ENCODE measurements at places on chromosomes 2 and 18.

GRCh38 chr2:99682275-99683060 is 192.7 kb upstream of the REV1 start:
- DNase-seq, result no peak

DNA sequence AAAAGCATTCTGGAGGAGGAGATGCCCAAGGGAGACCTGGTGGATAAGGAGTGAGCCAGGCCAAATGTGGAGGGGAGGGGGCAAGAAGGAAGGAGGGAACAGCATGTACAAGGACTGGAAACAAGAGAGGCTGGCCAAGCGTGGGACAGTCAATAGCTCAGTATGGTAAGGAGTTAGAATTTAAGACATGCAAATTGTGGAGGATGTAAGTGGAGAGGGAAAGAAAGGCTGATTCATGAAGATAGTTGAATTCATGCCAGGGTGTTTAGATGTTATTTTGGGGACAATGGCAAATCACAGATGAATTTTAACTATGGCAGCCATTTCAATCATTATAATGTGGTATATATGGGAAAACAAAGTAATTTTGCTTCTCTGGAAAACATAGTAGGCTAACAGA is 462.3 kb downstream of the MEIS1 start:
- no peak for DNase-seq

DNA sequence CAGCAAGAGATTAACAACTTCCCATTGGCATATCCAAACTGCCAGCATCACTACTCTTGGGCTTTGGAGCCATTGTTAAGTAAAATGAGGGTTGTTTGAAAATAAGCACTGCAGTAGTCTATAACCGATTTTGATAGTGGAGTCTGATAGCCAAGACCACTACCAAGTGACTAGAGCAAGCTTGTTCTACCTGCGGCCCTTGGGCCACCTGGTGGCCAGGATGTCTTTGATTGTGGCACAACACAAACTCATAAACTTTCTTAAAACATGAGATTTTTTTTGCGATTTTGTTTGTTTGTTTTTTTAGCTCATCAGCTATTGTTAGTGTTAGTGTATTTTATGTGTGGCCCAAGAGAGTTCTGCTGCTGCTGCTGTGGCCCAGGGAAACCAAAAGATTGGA is 11.0 kb downstream of the UBE2E3 start:
- no peak for DNase-seq

DNA sequence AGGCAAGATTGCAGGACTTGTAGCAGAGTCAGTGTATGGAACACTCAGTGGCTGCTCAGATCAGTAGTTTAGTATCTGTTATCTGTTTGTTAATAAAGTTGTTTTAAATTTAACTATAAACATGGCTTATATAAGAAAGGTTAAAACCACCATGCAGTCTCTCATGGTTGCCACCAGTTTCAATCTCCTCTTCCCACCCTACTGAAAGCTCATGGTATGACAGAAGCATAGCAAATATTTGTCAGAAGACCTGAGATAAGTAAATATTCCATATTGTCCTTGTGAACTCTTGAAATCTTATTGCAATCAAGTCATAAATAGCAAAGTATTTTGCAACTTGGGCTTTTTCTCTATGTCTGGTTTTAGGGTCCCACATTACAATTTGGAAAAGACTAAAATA is 2.1 kb upstream of the COL5A2 start:
- no peak for DNase-seq

GRCh38 chr2:24163186-24163585 is 11.7 kb upstream of the FAM228A start:
- no peak for DNase-seq

DNA sequence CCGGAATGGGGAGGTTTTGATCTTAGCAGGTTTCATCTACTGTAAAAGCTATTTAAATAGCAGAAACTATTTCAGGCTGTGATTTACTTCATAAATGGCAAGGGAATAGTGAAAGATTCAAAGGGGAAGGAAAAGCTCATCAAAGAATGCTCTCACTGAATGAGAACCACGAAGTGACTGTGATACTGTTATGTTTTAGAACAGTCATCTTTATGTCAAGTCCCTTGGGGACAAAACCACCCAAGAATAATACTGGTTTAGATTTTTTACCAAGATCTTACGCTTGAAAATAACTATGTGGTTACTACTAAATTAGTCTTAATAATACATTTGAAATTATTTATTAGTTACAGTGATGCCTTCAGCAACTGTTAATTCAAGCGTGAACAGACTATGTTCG is 28.1 kb downstream of the FARSB start:
- no peak for DNase-seq

- DNase-seq, result peak; percentile 36
These were observed 98.8 kb downstream of the KLHL29 start for GRCh38 chr2:23483791-23484190.

- no peak for DNase-seq
These were observed 63.9 kb upstream of the SMIM21 start for GRCh38 chr18:75491361-75491760.

DNA sequence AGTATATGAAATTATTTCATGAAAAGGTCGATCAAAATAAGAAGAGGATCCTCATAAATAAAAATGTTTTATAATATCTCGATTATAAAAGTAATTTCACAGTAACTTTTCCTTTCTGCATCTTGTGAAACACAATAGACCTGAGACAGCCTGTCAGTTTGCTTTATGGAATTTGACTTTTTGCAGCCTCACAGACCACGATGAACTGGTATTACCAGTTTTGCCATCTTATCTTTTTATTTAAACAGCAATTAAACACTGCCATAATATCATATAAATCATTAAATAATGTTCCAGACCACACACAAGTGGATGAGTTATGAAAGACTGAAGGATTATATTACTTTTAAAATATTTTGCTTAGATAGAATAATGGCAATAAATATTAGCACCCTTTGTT is 10.7 kb upstream of the GALNT3 start:
- DNase-seq, result no peak

DNA sequence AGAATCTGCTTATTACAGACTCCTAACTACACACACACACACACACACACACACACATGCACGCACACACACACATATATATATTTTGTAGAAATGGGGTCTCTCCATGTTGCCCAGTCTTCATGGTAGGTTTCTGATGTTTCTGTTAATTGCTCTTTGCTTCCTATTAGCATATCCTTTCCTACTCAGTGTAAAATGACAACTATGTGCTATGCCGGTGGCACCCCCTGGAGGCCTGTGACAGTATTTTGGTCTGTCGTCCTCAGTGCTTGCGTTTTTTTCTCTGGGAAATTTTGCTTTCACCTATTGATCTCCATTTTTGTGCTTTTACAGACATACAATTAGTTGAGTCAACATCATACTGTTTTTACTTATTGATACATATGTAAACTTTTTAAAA is 322.1 kb downstream of the LRRTM1 start:
- DNase-seq, result no peak

DNA sequence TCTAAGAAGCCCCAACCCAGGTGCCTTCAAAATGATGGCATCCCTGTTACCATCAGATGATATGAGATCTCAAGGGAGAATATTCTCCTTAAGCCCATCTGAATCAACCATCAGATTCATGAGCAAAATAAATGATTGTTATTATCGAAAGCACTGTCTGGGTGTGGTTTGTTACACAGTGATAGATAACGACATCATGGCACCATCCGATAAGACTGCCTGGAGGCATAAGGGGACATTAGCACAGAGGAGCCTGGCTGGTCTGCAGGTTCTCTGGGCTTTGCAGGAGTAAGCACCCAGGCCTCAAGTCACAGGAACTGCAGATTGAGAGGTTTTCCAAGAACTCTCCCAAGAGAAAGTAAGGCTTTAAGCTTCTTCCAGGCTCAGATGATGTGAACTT is 15.6 kb downstream of the BMP10 start:
- no peak for DNase-seq

GRCh38 chr2:17821080-17821479 is 4.8 kb downstream of the MSGN1 start:
- no peak for DNase-seq

GRCh38 chr2:119536211-119536610 is 8.0 kb upstream of the CFAP221 start:
- no peak for DNase-seq

DNA sequence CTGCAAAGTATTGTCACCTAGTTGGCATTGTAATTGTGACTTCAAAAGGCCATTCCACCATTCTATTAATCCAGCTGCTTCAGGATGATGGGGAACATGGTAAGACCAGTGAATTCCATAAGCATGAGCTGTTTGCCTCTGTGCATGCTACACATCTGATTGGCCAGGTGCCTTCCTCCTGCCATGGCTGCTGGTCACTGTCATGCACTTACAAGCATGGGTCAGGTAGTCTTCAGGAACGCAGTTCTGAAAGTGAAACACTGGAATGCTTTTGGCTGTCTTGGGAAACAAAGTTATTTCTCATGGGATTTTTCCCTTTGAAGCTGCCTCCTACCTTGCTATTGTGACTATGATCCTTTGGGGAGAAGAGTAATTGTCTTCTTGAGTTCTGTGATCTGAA is 267.6 kb downstream of the GBX2 start:
- DNase-seq, result no peak

DNA sequence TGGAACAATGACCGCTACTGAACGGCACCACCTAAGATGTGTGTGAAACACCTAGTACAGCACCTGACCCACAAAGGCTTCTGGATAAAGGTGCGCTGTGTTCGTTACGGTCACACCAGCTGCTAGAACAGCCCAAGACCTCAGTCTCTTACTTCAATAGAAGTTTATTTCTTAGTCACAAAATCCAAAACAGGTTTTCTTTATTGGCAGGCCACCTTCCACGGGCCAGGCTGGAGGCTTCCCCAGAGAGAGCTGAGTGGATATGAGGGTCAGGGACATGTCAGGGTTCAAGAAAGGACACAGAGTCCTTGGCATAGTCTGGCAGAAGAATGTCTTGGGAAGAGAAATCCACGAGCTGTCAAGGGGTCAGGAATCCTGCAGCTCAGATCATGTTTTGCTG is 92.2 kb downstream of the COL6A3 start:
- DNase-seq, result no peak

DNA sequence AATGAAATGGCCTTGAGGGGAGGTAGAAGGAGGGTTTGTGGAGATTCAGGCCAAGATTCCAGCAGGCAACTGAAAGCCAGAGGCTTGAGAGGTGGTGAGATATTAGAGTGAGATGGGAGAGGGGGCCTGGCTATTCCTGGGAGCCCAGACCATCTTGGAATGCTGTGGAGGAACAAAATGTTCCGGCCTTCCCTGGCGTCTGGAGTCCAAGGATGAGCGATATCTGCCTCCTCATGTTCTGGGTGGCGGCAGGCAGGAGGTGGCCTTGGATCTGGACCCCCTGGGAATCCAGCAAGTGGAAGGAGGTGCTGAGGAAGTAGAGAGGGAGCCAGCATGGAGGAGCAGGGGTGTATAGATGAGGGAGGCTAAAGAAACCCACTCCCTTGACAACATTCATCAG is 335.9 kb downstream of the CYP26B1 start:
- DNase-seq, result no peak

DNA sequence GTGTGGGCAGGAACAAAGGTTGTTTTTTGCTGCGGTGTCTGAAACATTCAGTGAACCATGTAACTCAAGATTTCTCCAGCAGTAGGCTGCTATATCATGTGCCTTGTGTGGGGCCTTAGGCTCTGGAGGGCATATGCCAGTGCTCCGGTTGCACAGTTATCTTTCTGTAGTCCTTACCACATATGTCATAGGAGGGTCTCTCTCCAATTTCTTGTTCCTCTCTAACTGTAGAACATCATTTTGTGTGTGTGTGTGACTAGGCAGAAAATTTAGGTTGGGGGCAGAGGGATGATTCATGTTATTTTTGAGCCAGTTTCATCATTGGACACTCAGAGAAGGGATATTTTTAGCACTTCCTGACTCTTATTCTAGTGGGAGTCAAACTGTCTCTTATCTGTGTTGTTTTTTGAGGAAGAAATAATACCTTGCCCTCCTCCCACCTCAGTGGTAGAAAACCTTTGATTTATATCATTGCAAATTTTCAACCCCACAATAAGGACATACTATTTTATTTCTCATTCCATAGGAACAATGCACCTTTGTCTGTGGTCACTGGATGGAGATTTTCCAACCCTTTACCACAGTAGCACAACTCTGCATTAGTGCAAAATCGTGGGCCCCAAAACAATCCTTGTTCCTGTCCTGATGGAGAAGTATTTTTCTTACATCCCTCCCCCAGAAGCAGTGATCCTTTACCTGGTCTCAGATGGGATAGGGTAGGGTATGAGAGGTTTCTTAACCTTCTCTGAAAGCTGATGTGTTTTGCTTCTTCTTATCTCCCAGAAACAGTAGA is 113.9 kb downstream of the CCDC74A start:
- DNase-seq, result no peak

- no peak for DNase-seq
These were observed 47.0 kb downstream of the UGP2 start for GRCh38 chr2:63888490-63889402.

DNA sequence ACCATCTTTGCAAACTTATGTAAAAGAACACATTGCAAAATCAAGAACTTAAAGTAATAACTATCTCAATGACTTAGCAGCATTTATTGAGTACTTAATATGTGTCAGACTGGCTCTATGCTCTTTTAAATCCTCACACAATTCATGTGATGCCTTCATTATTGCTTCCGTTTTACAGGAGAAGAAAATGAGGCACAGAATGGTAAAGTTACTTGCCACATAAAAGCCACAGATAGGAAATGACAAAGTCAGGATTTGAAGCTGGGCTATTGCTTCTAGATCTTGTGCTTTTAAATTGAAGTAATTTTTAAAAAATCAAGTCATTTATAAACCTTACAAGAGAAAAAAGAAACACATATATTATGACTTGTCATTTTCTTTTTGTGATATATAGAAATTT is 174.2 kb downstream of the WDR7 start:
- DNase-seq, result no peak

DNA sequence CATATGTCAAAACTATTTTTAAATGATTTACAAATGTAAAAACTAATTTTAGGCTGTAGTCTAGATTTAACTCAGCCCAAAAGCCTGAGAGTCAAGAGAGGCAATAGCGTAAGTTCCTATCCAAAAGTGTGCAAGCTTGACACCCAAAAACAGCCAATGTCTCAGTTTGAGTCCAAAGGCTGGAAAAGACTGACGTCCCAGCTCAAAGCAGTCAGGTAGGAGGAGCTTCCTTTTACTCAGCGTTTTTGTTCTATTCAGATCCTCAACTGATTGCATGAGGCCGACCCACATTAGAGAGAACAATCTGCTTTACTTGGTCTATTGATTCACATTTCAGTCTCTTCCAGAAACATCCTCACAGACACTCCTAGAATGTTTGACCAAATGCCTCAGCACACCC is 51.8 kb downstream of the MYL12B start:
- no peak for DNase-seq

GRCh38 chr2:1818404-1818803 is 74.1 kb upstream of the PXDN start:
- DNase-seq, result no peak

- DNase-seq, result no peak
These were observed 87.2 kb upstream of the POU3F3 start for GRCh38 chr2:104766683-104767082.
